ENCODE measurements at places on chromosomes 12 and 14.

DNA sequence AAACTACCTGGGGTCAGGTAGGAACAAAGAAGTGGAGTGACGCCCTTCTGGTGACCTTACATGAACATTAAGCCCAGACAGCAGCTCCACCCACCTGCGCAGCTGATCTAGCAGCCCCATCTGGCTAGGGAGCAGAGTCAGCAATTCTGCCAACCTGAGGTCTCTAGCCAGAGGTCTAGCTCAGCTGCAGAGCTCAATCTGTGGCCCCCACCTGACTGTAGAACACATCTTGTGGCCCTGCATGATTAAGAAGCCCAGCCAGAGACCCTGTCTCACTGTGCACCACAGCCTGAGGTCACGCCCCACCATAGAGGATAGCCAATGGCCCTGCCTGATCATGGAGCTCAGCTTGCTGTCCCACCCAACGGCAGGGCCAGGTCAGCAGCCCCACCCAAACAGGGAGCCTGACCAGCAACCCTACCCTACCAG lies 50.6 kb upstream of the HIGD1C start:
- DNase-seq: no peak

DNA sequence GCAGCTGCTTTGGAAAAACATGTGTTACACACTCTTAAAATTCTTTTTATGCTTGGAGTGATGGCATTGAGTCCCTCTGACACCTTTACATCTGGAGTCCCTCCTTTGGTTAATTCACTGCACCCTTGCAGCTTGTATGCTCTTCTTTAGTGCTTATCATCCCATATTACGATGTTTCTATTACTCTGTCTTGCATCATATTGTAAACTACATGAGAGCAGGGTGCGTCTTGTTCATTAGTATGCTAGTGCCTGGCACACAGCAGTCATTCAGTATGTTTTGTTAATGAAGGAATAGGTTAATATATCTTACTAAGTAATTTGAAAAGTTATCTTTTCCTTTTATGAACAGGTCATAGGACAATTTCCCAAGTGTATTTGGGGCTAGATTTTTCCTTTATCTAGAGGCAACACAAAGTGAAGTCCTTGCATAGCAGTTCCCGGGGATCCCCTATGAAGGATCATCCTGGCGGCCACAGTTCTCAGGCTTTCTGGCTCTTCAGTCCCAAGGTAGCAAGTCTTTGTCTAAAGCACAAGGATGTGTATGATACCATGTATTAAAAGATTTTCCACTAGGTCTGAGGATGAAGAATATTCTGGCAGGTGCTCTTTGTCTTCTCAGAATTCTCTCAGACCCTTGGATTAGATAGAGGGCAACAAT lies 363.8 kb downstream of the FUT8 start:
- DNase-seq: no peak

- no peak for DNase-seq
Measured at GRCh38 chr12:63304887-63305316, 153.9 kb upstream of the AVPR1A start.

DNA sequence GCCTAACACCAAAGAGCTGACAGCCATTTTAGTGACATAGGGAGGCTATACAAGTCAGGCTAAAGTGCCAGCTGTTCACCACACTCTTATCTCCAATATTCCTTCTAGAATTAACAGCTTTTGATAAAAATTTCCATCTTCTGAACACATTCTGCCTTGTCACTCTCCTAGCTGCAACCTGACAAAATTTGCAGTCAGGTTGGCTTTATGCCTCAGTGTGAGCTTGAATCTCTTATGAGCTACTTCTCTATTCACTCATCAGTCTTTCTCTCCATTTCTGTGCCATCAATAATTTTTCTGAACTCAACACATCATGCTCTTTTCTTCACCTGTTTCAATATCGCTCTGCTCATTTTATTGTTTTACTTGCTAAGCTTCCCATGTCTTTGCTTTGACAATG lies 50.2 kb downstream of the TMTC1 start:
- no peak for DNase-seq

DNA sequence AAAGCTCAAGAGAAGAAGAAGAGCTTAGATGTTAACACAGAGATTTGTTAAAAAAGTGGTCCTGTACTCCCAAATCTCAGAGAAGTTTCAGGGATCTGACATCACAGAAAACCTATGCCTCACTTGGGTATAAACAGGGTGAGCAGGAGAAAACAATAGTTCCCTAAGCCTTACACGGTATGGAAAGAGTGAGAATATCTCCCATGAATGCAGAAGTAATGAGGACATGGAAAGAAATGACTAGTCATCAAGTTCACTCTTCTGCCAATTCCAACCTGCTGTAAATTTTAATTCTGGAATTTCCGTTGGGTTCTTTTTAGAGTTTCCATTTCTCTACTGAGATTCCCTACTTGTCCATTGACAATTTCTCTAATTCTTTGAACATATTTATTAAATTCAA lies 6.2 kb upstream of the PTGER2 start:
- DNase-seq: no peak

GRCh38 chr12:21026302-21026701 lies 104.7 kb upstream of the SLCO1B1 start:
- DNase-seq: no peak
